ENCODE measurements at places on chromosomes 12 and 14. TPM values are rescaled to one million over a fixed set of nuclear protein-coding genes. Genes with fewer than 3 reads are reported as not detected.

GRCh38 chr12:116080415-116080814 lies 197.1 kb downstream of the MED13L start:
- DNase-seq: no peak

DNA sequence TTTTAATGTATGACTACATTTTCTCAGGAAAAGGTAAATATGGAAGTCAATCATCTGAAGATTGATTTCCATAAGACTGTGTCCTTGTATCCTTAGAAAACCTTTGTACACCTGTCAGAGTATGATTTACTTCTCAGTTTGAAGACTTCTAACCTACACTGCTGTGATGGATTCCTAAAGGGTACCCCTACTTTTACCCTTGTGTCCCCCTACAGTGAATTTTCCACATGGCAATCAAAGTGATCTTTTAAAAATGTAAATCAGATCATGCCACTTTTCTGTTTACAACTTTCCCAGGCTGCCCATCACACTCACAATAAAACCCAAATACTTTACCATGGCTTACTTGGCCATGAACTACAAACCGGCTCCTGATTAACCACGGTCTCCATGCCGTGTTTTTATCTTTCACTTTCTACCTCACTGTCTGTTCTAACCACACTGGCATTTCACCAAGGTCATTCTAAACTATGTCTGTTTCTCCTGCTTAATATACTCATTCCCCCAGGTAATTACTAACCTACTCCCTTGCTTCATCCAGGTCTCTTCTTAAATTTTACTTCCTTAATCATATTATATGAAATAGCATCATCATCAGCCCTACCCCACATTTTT lies 8.1 kb downstream of the DNAI7 start:
- DNase-seq: no peak

Gene RND1
- total RNA-seq: 0.36 TPM

DNA sequence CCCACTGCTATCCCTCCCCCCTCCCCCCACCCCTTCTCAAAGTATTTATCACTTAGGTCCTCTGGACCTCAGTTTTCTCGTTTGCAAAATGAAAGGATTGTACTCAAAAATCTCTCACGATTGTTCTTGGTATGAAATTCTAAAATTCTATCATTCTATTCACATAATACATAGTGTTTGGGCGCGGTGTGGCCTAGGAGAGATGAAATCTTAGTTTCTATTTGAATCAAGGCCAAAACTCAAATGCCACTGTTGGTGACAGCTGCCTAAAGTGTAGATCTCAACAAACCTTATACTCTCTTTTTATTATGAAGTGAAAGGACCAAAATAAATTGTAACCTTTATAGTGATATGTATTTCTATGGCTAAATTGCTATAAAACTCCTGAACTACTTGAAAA lies 23.7 kb upstream of the YAF2 start:
- DNase-seq: no peak

DNA sequence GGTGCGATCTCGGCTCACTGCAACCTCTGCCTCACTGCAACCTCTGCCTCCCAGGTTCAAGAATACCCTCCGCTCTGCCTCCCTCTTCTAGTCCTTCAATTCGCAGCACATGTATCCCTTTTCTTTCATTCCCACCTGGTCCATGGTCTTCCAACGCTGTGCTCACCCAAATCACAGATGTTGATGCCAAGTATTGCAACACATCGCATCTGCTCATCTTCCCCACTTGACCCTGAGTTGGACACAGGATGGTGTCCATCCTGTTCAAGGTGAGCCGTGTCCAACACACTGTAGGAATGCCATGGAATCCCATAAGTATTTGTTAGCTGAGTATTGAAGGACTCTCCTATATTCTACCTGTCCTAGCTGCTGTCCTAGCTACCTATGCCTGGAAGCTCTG lies 50.6 kb upstream of the ETV6 start:
- no peak for DNase-seq

DNA sequence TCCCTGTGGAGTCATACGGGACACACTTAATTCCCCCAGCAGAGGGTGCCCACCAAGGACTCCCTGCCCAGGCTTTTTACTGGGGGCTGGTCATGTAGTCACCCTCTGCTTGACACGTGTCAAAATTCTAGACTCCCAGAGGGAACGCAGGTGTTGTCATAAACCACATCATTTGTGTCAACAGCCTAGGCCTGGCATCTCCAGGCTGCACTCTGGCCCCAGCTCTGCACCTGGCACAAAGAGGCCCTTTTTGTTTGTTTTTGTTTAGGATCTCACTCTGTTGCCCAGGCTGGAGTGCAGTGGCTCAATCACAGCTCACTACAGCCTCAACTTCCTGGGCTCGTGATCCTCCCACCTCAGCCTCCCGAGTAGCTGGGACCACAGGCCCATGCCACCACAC lies 21.1 kb downstream of the BRI3BP start:
- DNase-seq: no peak

Gene RAD51AP1
- total RNA-seq: 3.4 TPM
